Neural progenitor cell (in vitro differentiated cells): ENCODE measurements at places on chromosomes 5 and 9.
A peak's percentile ranks its signal among the peaks of the same experiment; 100 is the strongest.

GRCh38 chr9:112118009-112118408 is 57.1 kb downstream of the SUSD1 start:
- no peak for DNase-seq

GRCh38 chr9:6579613-6580012 is 65.9 kb downstream of the GLDC start:
- DNase-seq: no peak

DNA sequence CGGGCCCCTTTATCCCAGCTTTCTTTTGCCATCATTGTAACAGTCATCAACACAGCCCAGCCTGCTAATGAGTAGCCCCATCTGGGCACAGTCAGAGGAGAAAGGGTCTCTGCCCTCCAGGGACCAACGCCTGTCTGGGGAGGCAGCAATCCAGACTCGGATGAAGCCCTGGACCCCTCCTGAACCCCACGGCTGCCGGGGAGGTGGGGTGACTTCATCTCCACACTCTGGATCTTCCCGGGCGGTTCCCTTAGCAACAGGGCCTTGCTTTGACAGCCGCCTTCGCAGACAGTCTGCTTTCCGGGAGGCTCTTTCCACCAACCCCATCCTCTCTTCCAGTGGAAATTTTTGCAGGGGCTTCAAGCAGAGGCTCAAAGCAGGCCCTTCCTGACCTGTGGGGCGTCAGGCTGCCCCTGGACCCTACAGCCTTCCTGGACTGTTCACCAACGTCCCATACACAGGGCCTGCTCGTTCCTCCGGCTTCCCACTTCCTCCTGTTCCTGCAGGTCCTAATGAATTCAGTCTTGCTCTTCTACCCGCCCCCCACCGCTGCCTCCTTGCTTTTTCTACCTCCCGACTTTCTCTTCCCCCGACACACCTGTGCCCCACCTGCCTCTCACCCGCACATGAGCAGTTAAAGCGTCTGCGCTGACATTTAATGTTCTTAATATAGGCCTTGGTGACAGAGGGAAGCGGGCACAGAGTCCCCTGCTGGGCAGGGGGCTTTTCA is 161.7 kb upstream of the MVB12B start:
- DNase-seq: no peak

GRCh38 chr5:141420855-141421488 is at the start of gene PCDHGA11:
Gene PCDHGA11 (plus strand): TSS chr5:141421051. CDS start chr5:141421228, 177 bp downstream.
- peak; percentile 57 for DNase-seq

- DNase-seq: peak; percentile 64
These were observed 16.9 kb upstream of the ZNF366 start for GRCh38 chr5:72523960-72524582.

- no peak for DNase-seq
These were observed 23.4 kb upstream of the FAM169A start for GRCh38 chr5:74889523-74890105.

DNA sequence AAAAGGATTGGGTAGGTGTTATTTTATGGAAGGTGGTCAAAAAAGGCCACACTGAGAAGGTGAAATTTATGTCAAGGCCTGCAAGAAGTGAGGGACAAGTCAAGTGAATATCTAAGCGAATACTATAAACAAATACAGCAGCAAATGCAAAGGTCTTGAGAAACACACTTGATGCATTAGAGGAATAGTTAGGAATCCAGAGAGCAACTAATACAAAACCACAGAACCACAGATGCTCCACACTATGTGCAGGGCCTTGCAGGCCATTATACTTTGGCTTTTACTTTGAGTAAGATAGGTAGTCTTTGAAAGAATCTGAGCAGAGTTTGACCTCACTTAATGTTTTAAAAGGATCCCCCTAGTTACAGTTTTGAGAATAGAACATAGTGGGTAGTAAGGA is 4.6 kb downstream of the ZNF622 start:
- no peak for DNase-seq

DNA sequence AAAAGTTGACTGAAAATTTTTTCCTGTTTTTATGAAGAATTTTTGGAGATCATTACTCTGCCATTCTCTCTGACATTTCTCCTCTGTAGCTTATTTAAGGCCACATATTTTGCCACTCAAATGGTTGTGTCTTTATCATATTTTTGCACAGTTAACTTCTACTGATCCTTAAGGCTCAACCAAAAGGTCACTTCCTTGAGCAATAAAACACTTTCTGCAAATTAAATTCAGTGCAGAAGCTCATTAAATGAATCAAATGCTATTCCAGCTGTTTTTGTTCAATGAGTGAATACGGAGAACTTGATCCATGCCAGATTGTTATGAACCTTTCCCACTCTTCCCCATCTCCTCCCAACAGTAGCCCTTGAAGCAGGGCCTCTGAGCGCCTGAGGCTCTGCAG is 93.8 kb upstream of the EPB41L4A start:
- no peak for DNase-seq

DNA sequence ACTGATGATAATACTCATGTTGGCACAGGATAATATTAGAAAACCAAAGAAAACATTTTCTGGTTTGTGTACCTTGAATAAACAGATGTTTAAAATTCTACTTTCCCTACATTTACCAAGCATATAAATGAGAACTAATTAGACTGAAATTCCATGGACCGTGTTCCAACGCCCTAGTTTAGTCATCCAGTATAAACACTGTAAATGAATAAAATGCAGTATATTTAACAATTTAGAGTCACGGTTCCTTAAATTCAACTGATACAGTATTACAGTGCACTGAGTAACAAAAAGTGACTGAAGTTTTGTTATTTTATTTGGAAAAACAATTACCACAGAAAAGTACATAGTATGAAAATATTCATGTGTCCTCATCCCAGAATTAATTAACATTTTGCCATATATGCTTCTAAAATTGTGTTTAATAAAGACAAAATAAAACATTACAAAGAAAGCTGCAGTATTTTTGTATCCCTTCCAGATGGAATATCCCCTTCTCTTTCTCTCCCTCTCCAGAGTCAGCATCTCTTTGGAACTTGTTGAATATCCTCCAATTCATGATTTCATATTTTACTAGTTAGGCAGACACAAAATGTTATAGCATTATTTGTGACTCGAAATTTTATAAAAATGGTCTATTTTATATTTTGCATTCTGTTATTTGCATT is 112.5 kb downstream of the HMHB1 start:
- DNase-seq: no peak

DNA sequence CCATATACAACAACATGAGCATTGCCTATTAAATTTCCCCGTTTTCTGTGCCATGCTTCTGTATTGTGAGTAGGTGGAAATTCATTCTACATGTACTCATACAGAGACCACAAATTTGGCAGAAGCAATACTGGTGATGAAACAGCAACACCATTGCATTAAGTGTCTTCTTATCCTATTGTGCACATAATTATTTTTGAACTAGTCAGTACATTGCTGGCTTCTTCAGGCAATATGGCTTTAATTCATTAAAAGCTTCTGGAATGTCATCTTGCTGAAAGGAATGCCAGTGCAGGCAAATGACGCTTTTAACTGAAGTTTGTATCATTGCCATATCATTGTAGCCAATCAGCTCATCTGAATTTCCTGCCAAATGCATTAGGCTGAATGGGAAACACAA is 82.6 kb downstream of the KIAA1958 start:
- DNase-seq: no peak

DNA sequence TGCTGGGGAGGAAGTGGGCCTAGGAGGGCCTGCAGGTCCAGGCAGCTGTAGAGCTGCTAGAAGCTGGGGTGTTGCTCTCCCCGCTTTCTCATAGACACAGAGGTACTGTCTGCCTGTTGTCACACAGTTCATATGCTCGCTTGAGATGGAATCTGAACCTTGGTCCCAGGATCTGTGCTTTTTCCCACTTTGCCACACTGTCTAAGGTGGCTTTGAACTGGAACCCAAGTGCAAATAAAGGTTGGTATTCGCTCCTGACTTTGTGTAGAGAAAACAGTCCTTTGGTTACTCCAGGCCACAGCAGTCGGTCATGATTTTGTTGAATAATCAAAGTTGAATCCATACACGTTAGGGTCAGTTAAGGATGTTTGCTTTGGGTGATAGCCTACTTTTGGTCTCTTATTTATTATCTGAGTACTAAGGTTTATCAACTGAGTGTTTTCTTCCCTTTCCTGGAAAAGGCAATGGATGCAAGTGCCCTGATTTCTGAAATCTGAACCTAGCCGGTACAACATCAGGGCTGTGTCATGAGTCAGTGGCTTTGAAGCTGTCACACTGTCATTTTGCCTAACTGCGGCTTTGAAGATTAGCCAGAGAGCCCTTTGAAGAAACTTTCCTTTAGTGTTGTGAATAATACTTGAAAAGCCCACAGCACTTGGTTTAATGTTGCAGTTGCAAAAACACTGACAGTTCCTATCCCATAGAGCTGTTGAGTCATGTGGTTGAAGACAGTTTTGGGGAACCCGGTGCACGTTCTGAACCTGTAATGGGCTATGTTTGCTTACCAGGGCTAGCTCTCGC is 41.3 kb downstream of the HABP4 start:
- DNase-seq: no peak

GRCh38 chr5:136811086-136811485 is 445.7 kb upstream of the TRPC7 start:
- DNase-seq: no peak

GRCh38 chr5:68932830-68933434 is 160.9 kb upstream of the SLC30A5 start:
- peak; percentile 49 for DNase-seq

DNA sequence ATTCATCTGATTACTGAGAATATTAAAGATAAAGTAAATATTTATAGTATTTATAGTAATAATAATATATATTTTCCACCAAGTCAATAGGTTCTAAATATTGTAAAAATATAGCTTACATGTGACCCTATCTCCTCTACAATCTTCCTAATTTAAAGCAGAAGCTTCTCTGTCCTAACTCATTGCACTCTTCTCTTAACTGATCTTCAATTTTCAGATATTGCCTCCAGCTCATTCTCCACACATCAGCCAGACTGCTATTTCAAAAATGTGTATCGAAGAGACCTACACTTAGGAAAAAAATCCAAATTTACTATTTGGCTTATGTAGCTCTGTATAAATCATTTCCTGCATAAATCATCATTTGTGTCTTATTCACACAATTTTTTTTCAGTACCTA is 47.8 kb downstream of the CDH18 start:
- DNase-seq: no peak

GRCh38 chr9:114221706-114222465 is 66.5 kb downstream of the COL27A1 start:
- no peak for DNase-seq

DNA sequence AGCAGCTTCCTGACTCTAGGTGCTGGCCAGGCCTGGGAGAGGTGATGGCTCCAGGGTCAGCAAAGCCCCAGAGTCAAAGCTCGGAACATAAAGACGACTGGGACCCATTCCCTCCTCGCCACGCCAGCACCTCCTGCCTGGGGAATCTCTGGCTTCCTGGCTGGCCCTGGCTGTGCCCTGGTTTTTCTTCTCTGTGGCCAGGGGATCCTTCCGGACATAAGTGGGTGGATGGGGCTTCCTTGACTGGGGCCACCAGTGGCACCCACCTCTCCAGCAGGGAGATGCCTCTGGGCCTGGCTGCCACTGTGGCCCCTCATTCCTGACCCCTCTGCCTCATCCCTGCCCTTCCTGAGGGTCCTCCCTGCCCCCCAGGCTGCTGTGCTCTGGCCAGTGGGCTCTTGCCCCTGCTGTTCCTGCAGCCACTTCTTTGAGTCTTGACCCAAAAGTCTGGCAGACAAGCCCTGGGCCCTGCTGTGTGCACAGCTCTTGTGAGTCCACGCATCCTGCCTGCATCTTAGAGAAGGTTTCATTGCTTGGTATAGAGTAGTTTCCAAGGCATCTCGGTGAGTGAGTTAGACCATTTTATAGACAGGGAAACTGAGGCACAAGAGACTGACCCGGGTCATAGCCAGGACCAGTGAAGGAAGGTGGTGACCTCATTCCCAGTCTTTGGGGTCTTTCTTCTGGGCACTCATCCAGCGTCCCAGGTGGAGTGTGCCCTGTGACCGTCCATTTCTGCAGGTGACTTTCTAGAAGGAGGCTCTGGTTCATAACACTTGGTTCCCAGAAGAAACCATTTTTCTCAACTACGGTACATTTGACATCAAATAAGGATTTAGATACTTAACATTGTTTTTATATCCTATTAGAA is 17.3 kb upstream of the LPCAT1 start:
- DNase-seq: no peak

GRCh38 chr9:116555556-116556155 is 131.4 kb upstream of the TRIM32 start:
- DNase-seq: no peak

GRCh38 chr9:127778280-127779135 is at the start of gene SH2D3C:
Gene SH2D3C (minus strand): TSS chr9:127778666. CDS start chr9:127778627, 39 bp downstream.
- DNase-seq: no peak

DNA sequence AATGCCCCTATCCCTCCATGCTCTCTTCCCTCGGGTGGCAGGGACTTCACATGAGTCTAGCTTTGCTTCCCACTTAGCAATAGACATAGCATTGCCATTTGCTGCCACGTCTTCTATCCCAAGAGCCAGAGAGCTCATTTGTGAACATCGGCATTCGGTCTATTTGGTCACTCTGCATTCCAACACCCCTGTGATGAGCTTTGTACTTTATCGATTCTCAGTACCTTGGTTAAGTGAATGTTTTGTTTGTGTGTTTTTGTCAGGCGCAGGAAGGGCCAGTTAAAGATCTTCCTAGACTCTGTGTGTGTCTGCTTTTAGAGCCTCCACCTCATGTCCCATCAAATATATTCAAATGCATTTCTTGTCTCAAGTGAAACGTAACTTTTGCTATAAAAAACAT is 141.7 kb downstream of the TARS1 start:
- DNase-seq: no peak

DNA sequence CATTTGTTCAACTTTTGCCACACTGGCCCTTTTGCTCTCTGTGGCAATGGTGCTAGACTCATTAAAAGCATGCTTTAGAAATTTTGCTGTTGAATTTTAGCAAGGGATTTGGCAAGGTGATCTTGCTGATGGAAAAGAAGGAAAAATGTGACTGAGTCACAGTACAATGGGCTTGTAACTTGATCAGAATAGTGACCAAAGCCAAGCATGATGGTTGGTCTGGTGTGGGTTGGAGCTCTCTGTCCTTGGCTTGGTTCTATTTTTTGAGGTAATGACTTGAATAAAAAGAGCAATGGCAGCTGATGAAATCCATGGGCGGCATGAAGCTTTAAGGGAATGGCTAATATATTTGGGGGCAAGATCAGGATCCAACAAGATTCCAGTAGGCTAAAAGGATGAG is 114.4 kb upstream of the ZNF366 start:
- no peak for DNase-seq

GRCh38 chr5:15008476-15008875 is 136.9 kb upstream of the ANKH start:
- DNase-seq: no peak

DNA sequence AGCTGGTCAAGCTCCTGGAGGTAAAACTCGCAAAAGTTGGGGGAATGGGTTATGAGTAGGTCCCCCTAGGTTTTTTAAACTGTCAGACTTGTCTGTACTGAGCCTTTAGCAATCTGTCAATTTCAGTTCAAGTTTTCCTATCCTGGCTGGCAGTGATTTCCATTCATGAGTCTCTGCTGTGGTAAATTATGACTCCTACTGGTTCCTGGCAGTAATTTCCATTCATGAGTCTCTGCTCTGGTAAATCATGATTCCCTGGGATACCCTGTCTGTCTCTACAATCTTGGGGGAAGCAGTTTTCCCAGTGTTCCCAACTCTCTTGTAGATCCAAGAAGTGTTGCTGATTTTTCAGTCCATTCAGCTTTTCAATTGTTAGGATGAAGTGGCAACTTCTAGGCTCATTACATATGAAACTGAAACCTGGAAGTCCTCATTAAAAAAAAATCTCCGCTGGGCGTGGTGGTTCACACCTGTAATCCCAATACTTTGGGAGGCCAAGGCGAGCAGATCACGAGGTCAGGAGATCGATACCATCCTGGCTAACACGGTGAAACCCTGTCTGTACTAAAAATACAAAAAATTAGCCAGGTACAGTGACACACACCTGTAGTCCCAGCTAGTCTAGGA is 91.3 kb upstream of the GPBP1 start:
- DNase-seq: no peak
